ENCODE measurements at places on chromosomes 5 and 9. TPM values are rescaled to one million over a fixed set of nuclear protein-coding genes. Genes with fewer than 3 reads are reported as not detected.
A peak's percentile ranks its signal among the peaks of the same experiment; 100 is the strongest.

DNA sequence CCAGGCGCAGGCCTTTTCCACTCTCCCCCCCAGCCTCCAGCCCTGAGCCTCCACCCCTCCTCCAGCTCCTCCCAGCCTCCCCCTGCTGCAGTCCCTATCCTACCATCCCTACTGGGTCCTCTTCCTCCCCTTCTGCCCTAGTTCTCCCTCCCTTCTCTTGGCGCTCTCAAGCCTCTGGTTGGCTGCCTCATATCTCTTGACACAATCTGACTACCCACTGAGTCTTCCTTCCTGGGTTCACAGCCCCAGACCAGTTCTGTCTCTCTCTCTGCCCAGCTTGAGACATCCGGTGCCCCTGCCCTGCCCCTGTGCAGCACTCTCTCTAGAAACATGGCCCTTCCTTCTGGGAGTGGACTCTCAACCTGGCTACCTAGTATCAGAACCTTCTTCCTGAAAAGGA, 76.2 kb downstream of the TSPAN17 start:
- no peak for DNase-seq

GRCh38 chr5:41835645-41836044, 34.6 kb downstream of the OXCT1 start:
- DNase-seq = peak; percentile 78

DNA sequence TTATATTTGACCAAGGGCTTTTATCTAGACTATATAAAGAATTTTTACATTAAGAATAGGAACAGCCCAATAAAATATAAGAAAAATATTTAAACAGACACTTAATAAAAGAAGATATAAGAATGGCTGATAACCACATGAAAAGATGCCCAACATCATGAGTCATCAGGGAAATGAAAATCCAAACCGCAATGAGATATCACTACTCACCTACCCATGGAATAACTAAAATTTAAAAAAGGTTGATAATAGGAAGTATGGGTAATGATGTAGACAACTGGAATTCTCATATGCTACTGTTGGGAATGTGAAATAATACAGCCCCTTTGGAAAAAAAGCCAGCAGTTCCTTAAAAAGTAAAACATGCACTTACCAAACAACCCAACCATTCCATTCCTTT, 206.9 kb upstream of the PCSK5 start:
- DNase-seq = no peak

GRCh38 chr5:72214168-72214567, 105.9 kb downstream of the MRPS27 start:
- no peak for DNase-seq

DNA sequence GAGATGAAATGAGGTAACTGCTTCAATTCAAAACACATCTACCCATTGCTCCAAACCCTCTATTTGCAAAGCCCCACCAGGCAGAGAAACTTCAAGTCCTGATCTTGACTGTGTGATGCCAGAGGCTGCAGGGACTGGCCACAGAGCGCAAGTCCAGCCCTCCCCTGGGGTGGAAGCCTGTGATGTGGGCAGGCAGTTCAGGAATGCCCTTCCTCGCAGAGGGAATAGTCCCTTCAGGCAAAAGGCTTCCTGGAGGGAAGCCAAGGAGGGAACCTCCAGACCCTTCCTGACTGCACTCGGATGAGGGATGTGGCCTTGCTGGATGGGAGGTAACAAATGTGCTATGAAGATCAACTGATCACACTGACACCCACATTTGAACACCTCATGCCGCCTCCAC, 131.2 kb downstream of the SLIT3 start:
- DNase-seq = no peak

GRCh38 chr5:142023836-142024235, 11.0 kb upstream of the GNPDA1 start:
- no peak for DNase-seq

DNA sequence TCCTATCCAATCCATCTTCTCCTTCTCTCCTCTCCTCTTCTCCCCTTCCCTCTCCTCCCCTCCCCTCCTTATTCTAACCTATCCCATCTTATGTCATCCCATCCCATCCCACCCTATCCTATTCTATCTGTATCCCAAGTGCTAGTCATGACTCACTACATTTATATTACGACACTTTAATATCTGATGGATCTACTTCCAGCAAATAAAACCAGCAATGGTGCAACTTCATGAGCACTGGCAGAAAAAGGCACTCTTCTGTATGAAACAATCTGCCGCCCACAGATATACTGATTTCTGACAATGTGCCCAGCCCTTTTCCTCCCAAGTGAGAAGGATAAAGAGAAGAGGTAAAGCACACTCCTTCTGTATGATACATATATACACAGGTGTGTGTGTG, 86.6 kb upstream of the ANKH start:
- DNase-seq = no peak

- DNase-seq = peak; percentile 32
Measured at GRCh38 chr5:60668686-60669304, 31.2 kb downstream of the DEPDC1B start.

- DNase-seq = no peak
Measured at GRCh38 chr9:35273591-35273990, 111.8 kb downstream of the UNC13B start.

Gene TSSK1B
- total RNA-seq = 0.14 TPM

Gene CCL28
- not detected for total RNA-seq

Gene GRXCR2
- total RNA-seq = not detected

All from cardiac muscle cell (in vitro differentiated cells and primary cell).